ENCODE measurements at places on chromosomes 5 and 9. TPM values are rescaled to one million over a fixed set of nuclear protein-coding genes. Genes with fewer than 3 reads are reported as not detected.

The TNIP1 gene
- total RNA-seq = 66.6 TPM

The RGS14 gene
- total RNA-seq = 6.3 TPM

The IFNA21 gene
- total RNA-seq = not detected

The DNM1 gene
- total RNA-seq = 63.7 TPM

The ZNF618 gene
- 7.7 TPM for total RNA-seq

The BRD8 gene
- 43.0 TPM for total RNA-seq

The IFNA2 gene
- not detected for total RNA-seq

The C9orf72 gene
- total RNA-seq = 4.7 TPM

The XRCC4 gene
- total RNA-seq = 3.0 TPM

The CRHBP gene
- total RNA-seq = 0.26 TPM

The GABRA6 gene
- total RNA-seq = not detected

The PCDHGA12 gene
- total RNA-seq = 7.4 TPM

The C5orf24 gene
- 29.0 TPM for total RNA-seq

The ZNF367 gene
- 0.09 TPM for total RNA-seq

The SLC6A18 gene
- total RNA-seq = not detected

The CCDC171 gene
- 4.4 TPM for total RNA-seq

The PTPRD gene
- total RNA-seq = 13.1 TPM

The ACTBL2 gene
- under 0.01 TPM for total RNA-seq

The PCDHGA6 gene
- total RNA-seq = 3.9 TPM

The GADD45G gene
- total RNA-seq = 3.3 TPM

The KIF27 gene
- 2.7 TPM for total RNA-seq

The WDR31 gene
- 2.8 TPM for total RNA-seq

The OTULINL gene
- total RNA-seq = not detected

The TXNDC8 gene
- not detected for total RNA-seq

The TLR4 gene
- 2.2 TPM for total RNA-seq

The FOXD4L3 gene
- total RNA-seq = not detected

The ERAP2 gene
- 4.8 TPM for total RNA-seq

The C1QTNF3 gene
- total RNA-seq = 1.1 TPM

The CCDC192 gene
- not detected for total RNA-seq

The POLR1E gene
- 29.0 TPM for total RNA-seq

The DMRT2 gene
- total RNA-seq = not detected

The TTC16 gene
- total RNA-seq = 0.16 TPM

The FUT7 gene
- not detected for total RNA-seq

The RLN1 gene
- not detected for total RNA-seq

The STK32A gene
- 0.09 TPM for total RNA-seq

The WDR38 gene
- not detected for total RNA-seq

The TIMD4 gene
- not detected for total RNA-seq

The SLC25A48 gene
- not detected for total RNA-seq

The TNC gene
- total RNA-seq = 20.2 TPM

The PCDHA2 gene
- total RNA-seq = under 0.01 TPM

The ANKRD55 gene
- not detected for total RNA-seq

The OBP2B gene
- not detected for total RNA-seq

The SMIM32 gene
- total RNA-seq = not detected

The OXCT1 gene
- total RNA-seq = 29.4 TPM
